ENCODE measurements at places on chromosomes 11 and 22.

DNA sequence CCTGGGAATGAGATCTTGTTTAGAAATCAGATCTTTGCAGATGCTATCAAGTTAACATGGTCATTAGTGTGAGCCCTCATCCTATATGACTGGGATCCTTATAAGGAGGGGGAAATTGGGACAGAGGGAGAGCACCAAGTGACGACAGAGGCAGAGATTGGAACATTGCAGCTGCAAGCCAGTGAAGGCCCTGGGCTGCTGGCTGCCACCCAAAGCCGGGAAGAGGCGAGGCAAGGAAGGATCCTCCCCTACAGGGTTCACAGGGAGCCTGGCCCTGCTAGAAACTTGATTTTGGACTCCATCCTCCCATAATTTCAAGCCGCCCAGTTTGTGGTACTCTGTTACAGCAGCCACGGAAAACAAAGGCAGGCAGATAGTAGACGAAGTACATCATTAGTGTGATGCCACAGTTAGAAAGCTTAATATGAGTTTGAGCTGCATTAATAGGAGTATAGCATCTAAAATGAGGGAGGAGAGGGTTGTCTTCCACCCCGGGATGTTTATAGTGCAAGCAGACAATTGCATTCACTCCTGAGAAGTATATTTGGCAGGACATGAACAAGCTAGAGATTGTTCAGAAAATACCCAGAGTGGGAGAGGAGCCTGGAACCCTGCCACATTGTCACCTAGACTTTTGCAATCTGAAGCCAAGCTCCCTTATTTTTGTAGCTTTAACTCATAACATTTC lies 56.8 kb upstream of the CLMP start:
- DNase-seq = no peak

GRCh38 chr22:18059991-18060390 lies 17.8 kb upstream of the PEX26 start:
- no peak for DNase-seq

- DNase-seq = no peak
Observed at GRCh38 chr11:76568139-76568538, 102.4 kb downstream of the LRRC32 start.

DNA sequence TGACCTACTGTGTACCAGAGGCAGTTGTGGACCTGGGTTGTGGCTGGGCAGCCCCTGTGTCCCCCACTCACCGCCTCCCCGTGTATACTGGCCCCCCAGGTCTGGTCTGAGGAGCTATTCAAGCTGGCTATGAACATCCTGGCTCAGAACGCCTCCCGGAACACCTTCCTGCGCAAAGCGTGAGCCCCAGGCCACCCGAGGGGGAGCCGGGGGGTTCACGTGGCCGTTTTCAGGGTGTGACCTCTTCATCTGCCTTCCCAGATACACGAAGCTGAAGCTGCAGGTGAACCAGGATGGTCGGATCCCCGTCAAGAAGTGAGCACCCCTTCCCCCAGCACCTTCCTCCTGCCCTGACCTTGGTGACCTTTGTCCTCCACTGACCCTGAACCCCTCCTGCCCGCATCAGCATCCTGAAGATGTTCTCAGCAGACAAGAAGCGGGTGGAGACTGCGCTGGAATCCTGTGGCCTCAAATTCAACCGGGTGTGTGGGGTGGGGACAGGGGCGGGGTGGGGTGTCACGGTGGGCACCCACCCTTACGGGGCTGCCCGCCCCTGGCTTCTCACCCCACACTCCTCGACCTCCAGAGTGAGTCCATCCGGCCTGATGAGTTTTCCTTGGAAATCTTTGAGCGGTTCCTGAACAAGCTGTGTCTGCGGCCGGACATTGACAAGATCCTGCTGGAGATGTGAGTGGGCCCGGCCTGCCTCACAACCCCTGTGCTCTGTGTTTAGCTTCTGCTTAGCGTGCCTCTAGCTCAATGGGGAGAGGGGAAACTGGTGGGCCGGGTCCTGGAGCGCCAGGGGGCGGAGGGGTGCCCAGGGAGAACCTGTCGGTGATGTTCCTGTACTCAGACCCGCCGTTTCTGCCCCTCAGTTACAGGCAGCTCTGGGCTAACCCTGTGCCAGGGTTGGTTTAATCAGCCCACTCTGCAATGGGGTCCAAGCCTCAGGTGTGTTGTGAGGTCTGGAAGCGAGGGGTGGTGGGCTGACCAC lies 4.1 kb downstream of the PLCB3 start:
- DNase-seq = no peak

GRCh38 chr11:44445500-44446365 lies 119.7 kb upstream of the CD82 start:
- DNase-seq = no peak

DNA sequence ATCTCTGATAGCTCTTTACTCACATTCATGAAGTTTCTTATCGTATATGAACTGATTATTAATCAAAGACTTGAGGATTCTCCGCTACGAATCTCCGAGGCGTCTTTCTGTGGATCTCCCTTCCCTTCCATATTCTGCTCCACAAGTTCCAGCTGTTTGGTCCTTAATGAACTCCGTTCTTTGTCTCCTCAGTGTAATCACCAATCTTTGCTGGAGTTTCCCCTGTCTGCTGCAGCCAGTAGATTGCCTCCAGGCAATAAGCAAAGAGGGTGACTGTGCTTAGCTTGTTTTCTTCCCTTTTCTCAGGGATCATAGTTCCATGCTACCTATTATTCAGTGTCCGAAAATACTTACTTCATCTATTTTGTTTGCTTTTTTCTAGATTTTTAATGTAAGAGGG lies 169.6 kb upstream of the FOLH1 start:
- DNase-seq = no peak

DNA sequence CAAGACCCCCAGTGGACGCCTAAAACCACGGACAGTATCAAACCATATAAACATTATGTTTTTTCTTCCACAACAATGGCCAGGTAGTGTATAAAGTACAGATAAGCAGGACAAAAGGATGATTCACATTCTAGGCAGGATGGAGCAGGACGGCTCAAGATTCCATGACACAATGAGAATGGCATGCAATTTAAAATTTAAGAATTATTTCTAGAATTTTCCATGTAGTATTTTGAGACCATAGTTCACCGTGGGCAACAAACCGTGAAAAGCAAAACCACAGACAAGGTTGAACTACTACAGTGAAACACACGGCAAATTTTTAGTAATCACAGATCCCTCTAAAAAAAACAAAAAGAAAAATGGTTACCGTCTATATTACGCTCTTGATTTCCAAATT lies 7.5 kb downstream of the NARS2 start:
- DNase-seq = no peak

DNA sequence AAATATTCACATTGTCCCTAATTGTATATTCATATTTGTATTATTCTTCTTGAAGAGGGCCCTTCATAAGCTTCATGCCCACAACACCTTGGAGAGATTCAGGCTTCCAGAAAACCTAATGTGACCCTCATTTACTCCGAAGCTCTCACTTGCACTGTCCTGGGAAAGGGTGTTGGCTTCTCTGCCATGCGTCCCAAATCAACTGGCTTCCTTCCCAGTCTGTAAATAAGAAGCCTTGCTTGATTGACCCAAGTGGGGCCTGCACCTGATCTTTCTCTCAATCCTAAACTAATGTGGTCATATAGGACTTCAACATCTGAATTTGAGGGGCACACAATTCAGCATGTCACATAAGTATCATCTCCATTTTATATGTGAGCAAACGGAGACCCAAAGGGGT lies 40.5 kb upstream of the ZBTB16 start:
- no peak for DNase-seq

- no peak for DNase-seq
Observed at GRCh38 chr11:8290081-8290810, 26.6 kb upstream of the LMO1 start.

- DNase-seq = no peak
Observed at GRCh38 chr22:46792841-46793261, 30.4 kb downstream of the TBC1D22A start.

DNA sequence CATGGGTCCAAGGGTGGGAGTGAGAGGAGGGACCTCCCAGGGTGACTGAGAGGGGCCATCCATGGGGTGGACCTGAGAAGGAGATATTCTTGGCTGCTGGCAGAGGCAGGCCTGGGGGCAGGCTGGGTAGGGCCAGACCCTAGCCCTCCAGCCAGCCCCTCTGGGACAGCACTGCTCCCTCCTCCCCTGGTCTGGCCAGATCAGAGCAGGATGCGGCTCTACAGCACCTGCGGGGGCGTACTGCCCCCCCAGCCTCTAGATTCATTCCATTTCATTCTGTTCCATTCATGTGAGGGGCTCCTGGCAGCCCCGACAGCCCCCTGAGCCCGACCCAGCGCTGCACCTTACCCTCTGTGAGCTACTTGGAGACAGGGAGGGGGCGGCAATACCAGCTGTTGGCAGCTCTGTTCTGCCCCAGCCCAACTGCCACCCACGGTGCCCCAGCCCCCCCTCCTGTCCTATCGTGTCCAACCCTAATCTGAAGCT lies 34.3 kb upstream of the MYRF start:
- no peak for DNase-seq

DNA sequence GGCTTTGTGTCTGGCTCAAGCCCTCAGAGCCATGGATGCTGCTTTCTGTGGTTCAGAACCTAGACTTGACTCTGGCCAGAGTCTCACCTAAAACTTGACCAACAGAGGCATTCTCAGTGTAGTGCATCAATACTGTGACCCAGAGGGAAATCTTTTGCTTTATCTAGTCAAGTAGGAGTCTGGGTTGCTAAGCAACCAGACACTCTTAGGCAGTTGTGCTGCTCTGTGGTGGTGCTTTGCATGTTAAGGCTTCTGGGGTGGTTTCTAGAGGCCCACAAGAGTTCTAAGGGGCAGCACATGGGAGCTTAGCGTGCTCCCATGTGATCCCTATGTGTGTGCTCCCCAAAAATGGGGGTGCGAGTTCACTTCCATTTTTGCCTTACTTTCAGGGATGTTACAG lies 224.6 kb upstream of the PLET1 start:
- no peak for DNase-seq

DNA sequence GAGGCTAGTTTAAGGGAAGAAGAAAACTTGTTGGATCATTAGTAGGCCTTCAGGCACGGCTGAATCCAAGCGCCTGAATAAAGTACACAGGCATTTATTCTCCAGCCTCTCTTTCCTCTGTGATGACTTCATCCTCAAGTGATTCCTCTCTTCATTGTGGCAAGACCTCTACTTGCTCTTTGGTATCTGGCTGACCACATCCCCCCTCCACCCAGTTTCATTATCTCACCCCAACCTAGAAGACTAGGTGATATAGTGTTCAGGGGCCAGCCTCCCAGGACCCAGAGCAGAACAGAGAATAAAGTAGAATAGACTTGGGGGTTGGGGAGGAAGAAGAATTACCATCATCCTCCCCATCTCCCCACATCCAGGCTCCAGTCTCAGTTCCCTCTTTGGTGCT lies 189.3 kb downstream of the MIAT start:
- DNase-seq = no peak

- DNase-seq = no peak
Observed at GRCh38 chr22:35394011-35394312, 6.0 kb upstream of the MCM5 start.

- DNase-seq = no peak
Observed at GRCh38 chr11:121456151-121456550, 3.4 kb upstream of the SORL1-AS1 start.

DNA sequence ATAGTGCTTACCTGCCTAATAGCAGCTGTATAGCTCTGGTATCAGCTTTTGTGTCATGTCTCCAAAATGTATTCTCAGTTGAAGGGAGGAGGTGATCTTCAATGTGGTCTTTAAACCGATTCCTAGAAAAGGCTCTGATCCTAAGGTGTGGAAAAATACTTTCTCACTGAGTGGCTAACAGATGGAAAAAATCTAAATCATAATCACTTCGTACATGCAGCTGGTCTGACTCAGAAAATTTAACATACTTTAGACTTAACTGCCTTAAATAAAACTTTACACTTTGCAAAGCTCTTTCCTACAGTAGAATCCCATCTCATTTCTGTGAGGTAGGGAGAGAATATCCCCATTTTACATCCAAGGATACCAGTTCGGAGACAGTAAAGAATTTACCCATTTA lies 38.0 kb downstream of the C2CD3 start:
- DNase-seq = no peak

- no peak for DNase-seq
Observed at GRCh38 chr11:11476971-11477645, 124.1 kb upstream of the CSNK2A3 start.

- DNase-seq = no peak
Observed at GRCh38 chr22:47240116-47240515, 477.7 kb downstream of the TBC1D22A start.

DNA sequence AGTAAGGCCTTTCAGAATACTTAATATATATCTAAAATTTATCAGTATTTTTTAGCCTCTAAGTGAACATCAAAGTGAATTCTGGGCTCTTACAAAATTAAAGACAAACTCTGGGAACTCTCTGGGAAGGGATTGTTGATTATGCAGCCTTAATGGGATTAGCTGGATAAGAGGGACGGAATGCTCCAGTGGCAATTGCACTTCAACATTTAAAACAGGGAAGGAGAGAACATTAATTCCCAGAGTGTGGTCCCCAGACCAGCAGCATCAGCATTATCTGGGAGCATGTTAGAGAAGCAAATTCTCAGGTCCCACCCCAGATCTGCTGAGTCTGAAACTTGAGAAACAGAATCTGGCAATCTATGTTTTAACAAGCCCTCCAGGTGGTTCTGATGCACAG lies 46.5 kb downstream of the POLD3 start:
- no peak for DNase-seq

DNA sequence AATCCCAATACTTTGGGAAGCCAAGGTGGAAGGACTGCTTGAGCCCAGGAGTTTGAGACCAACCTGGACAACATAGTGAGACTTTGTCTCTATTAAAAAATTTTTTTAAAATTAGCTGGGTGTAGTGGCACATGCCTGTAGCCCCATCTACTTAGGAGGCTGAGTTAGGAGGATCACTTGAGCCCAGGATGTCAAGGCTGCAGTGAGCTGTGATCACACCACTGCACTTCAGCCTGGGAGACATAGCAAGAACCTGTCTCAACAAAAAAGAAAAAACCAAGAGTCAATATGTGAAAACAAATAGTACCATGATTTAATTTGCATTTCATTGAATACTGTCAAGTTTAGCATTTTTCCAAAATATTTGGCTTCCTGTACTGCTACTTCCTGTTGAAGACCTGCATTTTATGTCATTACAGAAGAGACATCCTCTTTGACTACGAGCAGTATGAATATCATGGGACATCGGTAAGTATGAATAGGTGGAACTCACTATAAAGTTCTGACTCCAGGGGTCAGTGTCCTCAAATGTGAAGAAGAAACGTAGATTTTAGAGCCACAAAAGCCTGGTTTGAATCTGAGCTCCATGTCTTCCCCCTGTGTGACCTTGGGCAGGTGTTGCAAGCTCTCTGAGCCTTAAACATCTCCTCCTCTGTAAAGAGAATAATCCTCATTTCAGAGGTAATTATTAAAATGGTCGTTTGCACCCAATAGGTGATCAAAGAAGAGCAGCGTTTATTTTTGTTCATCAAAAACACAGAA lies 16.0 kb downstream of the CDC45 start:
- no peak for DNase-seq

GRCh38 chr22:40107851-40108378 lies 69.8 kb upstream of the TNRC6B start:
- DNase-seq = no peak

GRCh38 chr11:5065027-5065426 lies 4.3 kb upstream of the OR52E1 start:
- DNase-seq = no peak

Data from esophagus squamous epithelium (tissue), 5 donors.